OCI-M1 (cell line): ENCODE measurements at places on chromosomes 5 and 9.

DNA sequence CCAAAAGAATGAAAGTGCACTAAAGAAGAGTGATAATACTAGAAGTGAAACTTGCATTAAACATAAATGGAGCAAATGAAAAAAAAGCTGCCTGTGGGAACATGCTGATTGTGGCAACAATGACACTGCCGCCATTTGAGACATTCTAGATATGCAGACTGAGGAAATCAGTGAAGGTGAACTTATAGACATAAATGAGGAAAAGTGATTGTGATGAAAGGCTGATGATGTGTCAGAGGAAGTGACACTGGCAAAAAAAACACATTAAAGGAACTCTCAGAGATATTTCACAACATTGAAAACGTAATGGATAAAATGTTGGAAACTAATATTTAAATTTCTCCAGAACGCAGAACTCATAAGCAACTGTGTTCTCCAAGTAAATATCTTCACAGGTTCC is 1.2 kb downstream of the ERCC8 start:
- DNase-seq = no peak

- no peak for DNase-seq
These were observed 11.1 kb upstream of the FSD1L start for GRCh38 chr9:105436783-105437182.

- no peak for DNase-seq
These were observed 27.6 kb downstream of the DIMT1 start for GRCh38 chr5:62376064-62376463.

GRCh38 chr9:32419921-32420320 is 35.5 kb downstream of the ACO1 start:
- peak; percentile 23 for DNase-seq

DNA sequence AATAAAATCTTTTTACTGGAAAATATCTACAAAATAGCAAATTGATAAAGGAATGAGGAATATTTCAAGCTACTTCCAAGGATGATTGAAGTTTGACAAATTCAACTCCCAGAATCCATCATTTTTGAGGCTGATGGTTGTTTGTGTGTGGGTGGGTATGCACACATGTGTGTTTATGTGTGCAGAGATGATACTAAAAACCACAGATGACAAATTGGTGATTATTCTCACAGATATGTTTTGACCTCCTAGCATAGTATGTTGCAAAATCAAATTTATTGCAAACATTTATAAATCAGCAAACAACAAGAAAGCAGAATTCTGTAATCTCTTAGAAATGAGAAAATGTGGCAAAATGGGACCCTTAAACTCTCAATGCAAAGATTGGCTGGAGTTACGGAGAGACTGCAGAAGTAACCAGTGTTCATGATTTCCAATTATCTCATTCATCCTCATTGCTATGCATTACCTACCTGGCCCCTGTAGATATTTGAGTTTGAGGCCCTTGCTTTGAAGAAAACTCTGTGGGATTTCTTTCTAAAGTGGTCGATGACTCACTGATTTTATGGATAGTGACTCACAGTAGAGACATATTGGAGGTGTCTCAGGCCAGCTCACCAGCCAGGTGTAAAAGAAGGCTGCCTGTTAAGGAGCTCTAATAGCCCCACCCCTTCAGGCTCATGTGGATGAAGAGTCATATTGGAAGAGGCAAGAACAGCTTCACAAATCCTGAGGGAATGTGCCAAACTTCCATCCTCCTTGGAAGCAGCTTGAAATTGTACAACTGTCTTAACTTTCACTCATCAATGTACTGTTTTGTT is 44.6 kb upstream of the TMC1 start:
- peak; percentile 57 for DNase-seq

GRCh38 chr5:761059-761771 is 23.3 kb downstream of the ZDHHC11B start:
- DNase-seq = no peak

- no peak for DNase-seq
These were observed 52.3 kb upstream of the ZSWIM6 start for GRCh38 chr5:61279725-61280124.

GRCh38 chr9:123940721-123941523 is 11.0 kb upstream of the DENND1A start:
- no peak for DNase-seq

- DNase-seq = no peak
These were observed 31.9 kb upstream of the F2R start for GRCh38 chr5:76683816-76684731.

DNA sequence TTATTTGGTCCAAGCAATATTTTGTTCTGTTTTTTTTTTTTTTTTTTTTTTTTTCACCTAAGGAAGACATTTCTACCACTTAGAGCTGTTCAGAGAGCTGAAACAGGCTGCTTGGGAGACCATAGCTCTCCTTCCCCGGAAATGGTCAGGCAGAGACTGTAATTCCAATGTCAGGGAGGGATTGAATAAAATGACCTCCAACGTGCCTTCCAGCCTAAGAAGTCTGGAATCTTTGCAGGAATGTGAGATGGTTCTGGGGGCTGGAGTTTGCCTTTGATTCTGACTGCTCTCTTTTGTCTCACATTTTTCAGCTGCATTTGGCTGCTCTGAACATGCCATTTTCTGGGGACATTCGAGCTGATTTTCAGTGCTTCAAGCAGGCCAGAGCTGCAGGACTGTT is 38.3 kb upstream of the TGFBR1 start:
- no peak for DNase-seq

DNA sequence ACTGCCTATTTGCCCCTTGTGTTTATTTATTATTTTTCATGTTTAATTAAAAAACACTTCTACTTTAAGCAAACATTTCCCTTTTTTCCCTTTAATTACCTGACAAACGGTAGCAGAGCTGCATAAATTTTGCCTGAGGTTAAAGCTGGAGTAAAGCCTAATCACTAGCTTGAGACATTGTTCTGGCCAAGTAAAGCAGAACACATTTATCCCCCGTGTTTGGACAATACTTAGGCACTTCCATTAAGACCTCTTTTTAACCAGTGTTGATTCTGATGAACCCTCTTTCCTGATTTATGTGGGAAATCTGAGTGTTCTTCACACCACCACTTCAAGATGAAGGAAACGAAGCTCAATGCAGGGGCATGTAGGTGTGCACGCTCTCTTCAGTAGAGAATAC is 54.5 kb downstream of the BNC2 start:
- no peak for DNase-seq

- no peak for DNase-seq
These were observed 48.1 kb downstream of the BDP1 start for GRCh38 chr5:71503536-71503935.

DNA sequence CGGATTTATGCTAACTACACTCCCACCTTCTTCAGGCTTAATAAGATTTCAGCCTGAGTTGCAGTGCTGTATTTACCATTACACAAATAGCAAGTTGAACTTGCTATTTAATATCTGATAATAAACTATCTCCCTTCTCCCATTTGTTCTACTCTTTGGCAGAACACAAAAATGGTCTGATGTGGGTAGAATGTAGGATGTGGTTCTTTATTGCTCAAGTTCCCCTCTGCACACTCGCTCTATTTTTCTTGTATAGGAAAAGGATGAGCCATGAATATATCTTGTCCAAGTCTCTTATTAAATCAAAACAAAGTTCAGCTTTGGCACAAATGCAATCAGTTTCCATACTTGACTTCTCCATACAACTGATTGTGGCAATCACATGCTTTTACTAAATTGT is 37.2 kb upstream of the KIF2A start:
- no peak for DNase-seq

- no peak for DNase-seq
These were observed 198.2 kb downstream of the GLIS3 start for GRCh38 chr9:4101667-4102066.

DNA sequence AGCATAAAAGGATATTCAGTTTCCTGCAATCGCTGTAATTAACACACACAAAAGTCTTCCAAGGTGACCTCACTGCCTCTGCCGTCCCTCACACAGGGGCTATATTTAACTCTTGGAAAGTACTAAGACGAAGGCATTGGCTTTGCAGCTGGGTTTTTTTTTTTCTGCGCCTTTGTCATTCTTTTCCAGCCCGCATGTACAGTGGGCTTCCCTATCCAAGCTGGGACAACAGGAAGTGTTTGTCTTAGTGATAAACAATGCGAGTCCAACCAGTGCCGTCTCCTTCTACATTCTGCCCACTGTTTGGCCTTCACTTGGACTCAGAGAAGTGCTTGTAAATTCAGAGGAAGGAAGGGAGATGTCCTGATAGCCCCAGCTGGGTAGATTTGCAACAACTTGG is 17.6 kb downstream of the AFAP1L1 start:
- DNase-seq = no peak
